GM20000 (cell line): ENCODE measurements at places on chromosomes 6 and 20.

DNA sequence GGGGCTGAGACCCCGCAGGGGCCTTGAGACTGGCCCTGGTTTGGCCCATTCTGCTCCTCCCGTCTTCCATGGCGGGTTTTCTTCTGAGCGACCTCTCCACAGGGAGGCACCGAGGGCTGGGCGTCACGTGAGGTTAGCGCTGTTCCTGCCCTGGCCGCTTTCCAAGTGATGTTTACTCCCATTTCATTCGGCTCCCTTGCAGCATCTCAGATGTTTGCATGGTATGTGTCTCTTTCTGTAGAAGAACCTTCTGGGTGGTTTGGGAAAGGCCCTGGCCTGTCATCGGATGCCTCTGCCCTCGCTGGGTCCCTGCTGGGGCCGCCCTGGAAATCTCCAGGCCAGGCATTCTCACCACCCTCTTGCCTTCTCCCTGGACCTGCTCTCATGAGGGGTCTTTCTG, 17.3 kb downstream of the RAMACL start:
- DNase-seq = no peak

DNA sequence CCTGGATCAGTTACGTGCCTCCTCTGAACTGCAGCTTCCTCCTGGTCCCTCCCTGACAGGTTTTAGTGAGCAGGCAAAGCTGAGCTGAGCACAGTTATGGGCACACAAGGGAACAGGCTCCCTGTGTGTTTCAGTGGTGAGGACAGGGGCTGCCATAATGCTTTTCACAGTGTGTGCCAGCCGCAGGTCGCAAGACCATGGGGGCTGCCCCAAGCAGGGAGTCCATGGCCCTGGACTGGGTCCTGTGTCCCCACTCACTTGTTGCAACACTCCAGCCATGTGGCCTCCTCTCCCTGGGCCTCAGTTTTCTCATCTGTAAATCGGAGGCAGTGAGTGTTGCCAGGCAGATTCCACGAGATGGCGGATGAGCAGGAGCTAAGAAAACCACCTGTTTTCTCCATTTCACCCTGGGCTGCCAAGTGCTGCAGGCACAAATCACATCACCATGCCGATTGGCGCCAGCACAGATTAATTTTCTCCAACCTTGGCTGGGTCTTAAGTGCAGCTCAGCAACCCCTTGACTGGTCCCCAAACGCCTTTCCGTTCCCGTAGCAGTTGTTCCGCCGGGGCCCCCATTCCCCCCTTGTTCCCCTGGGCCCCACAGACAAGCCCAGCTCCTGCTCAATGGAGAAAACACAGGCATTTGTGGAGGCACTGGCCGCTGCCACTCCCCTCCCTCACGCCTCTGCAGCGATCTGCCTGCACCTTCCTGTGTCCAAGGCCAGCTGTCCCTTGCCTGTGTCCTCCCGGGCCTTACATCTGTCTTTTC, 57.1 kb upstream of the NNAT start:
- DNase-seq = no peak

GRCh38 chr20:22495172-22495571, 89.2 kb downstream of the FOXA2 start:
- DNase-seq = no peak

DNA sequence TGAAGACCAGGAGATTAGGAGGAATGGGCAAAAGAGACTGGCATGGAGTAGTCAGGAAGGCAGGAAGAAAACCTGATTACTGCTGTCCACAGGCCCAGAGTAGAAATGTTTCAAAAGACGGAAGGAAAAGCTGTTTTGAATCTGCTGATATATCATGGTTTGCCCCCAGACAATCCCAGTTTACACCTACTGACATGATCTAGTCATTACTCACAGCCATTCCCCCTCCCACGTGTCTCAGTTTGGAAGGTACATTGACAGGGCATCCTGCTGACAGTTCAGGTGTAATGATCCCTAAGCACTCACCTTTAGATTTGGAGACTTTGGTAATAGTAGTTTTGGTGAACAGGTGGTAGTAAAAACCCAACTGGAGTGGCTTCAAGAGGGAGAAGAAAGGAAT, 9.8 kb upstream of the TXNDC5 start:
- DNase-seq = no peak
